ENCODE measurements at places on chromosomes 3 and 15. TPM values are rescaled to one million over a fixed set of nuclear protein-coding genes. Genes with fewer than 3 reads are reported as not detected.

TM6SF1 gene
- not detected for total RNA-seq

- peaks cover 1% of the 10 kb centered on the region for H3K36me3 ChIP-seq
- H3K4me1 ChIP-seq: peaks cover 10% of the 10 kb centered on the region
- no peak overlapping the region for H3K27ac ChIP-seq
- no peaks in the 10 kb centered on the region for H3K27me3 ChIP-seq
- H3K4me3 ChIP-seq: no peak overlapping the region
- no peak for DNase-seq
Observed at GRCh38 chr3:45749880-45750279, 46.5 kb downstream of the SLC6A20 start.

- no peak for DNase-seq
- no peaks in the 10 kb centered on the region for H3K27me3 ChIP-seq
- H3K4me1 ChIP-seq: peaks cover 52% of the 10 kb centered on the region
- no peak overlapping the region for H3K27ac ChIP-seq
- peaks cover 1% of the 10 kb centered on the region for H3K36me3 ChIP-seq
Observed at GRCh38 chr3:126350502-126351085, 6.6 kb downstream of the KLF15 start.

DNA sequence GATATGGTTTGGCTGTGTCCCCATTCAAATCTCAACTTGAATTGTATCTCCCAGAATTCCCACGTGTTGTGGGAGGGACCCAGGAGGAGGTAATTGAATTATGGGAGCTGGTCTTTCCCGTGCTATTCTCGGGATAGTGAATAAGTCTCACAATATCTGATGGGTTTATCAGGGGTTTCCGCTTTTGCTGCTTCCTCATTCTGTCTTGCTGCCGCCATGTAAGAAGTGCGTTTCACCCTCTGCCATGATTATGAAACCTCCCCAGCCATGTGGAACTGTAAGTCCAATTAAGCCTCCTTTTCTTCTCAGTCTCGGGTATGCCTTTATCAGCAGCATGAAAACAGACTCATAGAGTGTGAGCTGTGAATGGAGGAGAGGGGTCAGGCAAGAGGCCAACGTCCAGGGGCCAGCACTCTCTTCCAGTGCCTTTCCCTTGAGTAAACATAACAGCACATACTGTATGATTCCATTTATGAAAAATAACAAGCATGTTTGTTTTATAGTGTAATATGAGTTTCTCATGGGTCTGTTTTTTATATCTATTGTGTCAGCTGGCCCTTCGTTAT, 16.3 kb upstream of the LCTL start:
- DNase-seq: peak; percentile 62
- peak overlapping the region; percentile 62 for H3K4me3 ChIP-seq
- peaks cover 54% of the 10 kb centered on the region for H3K4me1 ChIP-seq
- no peaks in the 10 kb centered on the region for H3K27me3 ChIP-seq
- H3K27ac ChIP-seq: peak overlapping the region; percentile 78
- H3K36me3 ChIP-seq: no peaks in the 10 kb centered on the region

- H3K27me3 ChIP-seq: no peaks in the 10 kb centered on the region
- no peaks in the 10 kb centered on the region for H3K4me1 ChIP-seq
- DNase-seq: no peak
- no peaks in the 10 kb centered on the region for H3K36me3 ChIP-seq
- no peak overlapping the region for H3K4me3 ChIP-seq
- H3K27ac ChIP-seq: no peak overlapping the region
Observed at GRCh38 chr3:186287711-186288110, 74.3 kb downstream of the DGKG start.

DNA sequence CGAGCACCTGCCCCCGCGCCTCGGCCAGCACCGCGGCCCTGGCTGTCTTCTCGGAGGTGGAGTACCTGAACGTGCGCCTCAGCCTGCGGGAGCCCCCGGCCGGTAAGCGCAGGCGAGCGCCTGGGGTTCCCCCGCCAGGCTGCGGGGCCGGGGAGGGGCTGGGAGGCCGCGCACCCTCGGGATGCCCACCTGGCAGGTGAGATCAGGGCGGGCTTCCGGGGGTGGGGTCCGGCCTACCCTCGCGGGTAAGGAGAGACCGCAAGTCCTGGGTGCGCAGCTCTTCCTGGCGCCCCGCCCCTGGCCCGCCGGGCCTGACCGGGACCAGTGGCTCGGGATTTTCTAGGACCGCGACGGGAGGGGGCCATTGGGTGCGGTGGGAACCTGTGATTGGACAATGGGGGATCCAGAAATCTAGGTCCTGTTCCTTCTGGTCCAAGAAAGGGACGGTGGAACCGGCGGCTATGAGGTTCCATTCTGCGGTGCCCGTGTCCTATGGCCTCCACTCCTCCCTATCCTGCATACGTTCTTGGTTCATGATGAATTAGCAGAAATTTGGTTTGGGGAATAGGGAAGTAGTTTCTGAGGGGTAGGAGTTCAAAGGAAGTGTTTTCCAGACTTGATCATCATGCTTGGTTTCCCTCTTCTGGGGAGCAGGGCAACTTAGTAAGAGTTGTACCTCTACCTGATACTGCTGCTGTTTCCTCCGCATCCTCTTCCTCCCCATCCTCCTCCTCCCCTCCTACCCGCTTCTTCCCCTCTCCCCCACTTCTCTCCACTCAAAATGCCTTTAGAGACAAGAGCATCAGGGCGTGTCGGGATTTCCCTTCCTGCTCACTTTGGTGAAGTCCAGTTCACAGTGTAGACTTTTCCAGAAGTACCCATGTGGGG, 808 bp downstream of the ARRDC4 start:
- peaks cover 30% of the 10 kb centered on the region for H3K4me1 ChIP-seq
- no peaks in the 10 kb centered on the region for H3K27me3 ChIP-seq
- peak overlapping the region; percentile 75 for H3K4me3 ChIP-seq
- peak overlapping the region; percentile 59 for H3K27ac ChIP-seq

DNA sequence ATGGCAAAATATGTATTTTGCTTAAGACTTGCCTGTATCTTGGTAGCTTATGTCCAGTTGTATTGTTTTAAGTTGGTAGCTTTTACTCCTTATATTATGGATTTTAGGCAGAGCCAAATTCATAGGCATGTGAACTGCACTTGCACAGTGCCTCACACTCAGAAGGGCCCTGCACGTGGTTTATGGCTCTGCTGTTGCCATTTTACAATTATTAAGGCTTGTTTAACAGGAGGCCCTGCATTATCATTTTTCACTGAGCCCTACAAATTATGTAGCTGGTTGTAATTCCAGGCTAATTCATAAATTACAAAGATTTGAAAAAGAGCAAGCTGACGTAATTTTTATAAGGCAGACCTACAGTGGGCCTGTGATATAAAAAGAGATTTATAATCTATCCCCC, 537.6 kb upstream of the UBE2E2 start:
- no peak overlapping the region for H3K4me3 ChIP-seq
- no peak for DNase-seq
- no peaks in the 10 kb centered on the region for H3K36me3 ChIP-seq
- no peaks in the 10 kb centered on the region for H3K27me3 ChIP-seq
